Activated CD4-positive, alpha-beta T cell treated with anti-CD3 and anti-CD28 coated beads, Interleukin-2, amount 10 ng/mL, durations not matched to agents 7 days and 5 days (primary cell): ENCODE measurements at places on chromosomes 2 and 18. TPM values are rescaled to one million over a fixed set of nuclear protein-coding genes. Genes with fewer than 3 reads are reported as not detected.

The COPS8 gene
- 43.4 TPM for total RNA-seq

The GALNT5 gene
- total RNA-seq = not detected

The RGPD3 gene
- 0.06 TPM for total RNA-seq

DNA sequence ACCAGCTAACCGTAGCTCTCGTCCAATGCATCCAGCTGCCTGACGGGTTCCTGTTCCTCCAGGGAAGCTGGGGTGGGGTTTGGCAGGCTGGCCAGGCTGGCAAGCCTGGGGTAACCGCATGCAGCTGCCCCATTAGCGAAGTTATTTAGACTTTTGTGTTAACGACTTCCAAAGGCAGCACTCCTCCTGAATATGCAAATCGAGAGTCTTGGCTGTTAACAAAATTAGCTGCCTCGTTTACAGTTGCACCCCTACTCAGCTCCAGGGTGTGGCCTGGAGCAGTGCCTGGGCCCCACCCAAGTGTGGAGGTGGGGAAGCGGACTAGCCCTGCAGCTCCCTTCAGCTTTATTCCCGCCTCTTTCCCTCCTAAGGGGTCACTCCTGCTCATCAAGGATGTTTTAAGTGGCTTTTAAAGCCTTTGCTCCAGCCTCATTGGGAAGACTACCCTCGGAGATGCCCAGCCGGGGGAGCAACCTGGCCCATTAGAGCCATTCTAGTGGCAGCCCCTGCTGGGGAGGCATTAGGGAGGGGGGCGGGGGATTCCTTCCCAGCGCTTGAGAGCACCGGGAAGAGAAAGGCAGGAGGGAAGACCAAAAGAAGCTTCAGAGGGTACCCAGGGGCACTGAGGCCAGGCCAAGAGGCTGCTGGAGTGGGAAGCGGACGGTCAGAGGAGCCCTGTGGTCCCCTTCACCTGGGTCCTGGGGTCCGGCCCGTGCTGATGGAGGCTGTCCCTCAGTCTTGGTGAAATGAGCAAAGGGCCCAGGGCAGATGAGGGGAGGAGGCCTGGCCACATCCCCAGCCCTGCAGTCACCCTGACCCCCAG, 204.1 kb downstream of the CELF4 start:
- H3K27me3 ChIP-seq = peaks cover 11% of the 10 kb centered on the region
- no peak overlapping the region for H3K4me3 ChIP-seq
- H3K27ac ChIP-seq = no peak overlapping the region

DNA sequence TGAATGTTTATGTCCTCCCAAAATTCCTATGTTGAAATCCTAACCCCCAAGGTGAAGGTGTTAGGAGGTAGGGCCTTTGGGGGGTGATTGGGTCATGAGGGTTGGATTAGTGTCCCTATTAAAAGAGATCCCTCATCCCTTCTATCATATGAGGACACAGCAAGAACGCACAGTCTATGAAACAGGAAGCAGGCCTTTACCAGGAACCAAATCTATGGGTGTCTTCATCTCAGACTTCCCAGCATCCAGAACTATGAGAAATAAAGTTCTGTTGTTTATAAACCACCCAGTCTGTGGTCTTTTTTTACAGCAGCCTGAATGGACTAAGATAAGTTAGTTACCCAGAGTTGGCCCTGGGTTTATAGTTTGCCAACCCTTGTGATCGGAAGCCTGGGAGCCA, 153.1 kb downstream of the INO80D start:
- H3K4me1 ChIP-seq = no peaks in the 10 kb centered on the region
- no peak overlapping the region for H3K27ac ChIP-seq
- H3K4me3 ChIP-seq = no peak overlapping the region

GRCh38 chr2:217938036-217938435, 64.8 kb downstream of the TNS1 start:
- DNase-seq = no peak
- no peak overlapping the region for H3K27ac ChIP-seq
- peaks cover 24% of the 10 kb centered on the region for H3K4me1 ChIP-seq
- H3K4me3 ChIP-seq = no peak overlapping the region
- peaks cover 12% of the 10 kb centered on the region for H3K27me3 ChIP-seq
- no peaks in the 10 kb centered on the region for H3K36me3 ChIP-seq

- no peak overlapping the region for H3K4me3 ChIP-seq
- H3K4me1 ChIP-seq = no peaks in the 10 kb centered on the region
- H3K27ac ChIP-seq = no peak overlapping the region
- DNase-seq = no peak
- H3K36me3 ChIP-seq = no peaks in the 10 kb centered on the region
Measured at GRCh38 chr18:55119434-55119833, 160.2 kb upstream of the CCDC68 start.

DNA sequence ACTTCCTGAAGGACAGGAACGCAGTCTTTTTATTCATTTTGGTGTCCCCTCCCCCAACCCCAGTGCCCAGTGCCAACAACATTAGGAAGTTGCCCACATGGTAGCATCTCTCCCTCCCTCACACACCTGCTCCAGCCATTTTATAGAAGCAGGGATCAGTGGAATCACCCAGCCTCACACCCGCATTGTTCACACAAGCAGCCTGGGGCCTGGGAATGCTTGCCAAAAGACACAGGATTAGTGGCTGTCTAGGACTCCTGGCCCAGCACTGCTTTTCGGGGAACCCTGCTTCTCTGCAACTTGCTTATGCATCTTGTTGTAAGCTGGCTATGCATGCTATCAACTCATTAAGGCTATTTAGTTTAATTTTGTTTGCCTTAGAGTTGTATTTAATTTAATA, 17.9 kb downstream of the TMEM37 start:
- H3K27ac ChIP-seq = no peak overlapping the region
- H3K36me3 ChIP-seq = no peaks in the 10 kb centered on the region
- peaks cover 5% of the 10 kb centered on the region for H3K27me3 ChIP-seq

GRCh38 chr18:74288730-74289129, 3.0 kb downstream of the CYB5A start:
- H3K36me3 ChIP-seq = peaks cover 2% of the 10 kb centered on the region
- peaks cover 11% of the 10 kb centered on the region for H3K4me1 ChIP-seq
- H3K27ac ChIP-seq = no peak overlapping the region
- no peak for DNase-seq

DNA sequence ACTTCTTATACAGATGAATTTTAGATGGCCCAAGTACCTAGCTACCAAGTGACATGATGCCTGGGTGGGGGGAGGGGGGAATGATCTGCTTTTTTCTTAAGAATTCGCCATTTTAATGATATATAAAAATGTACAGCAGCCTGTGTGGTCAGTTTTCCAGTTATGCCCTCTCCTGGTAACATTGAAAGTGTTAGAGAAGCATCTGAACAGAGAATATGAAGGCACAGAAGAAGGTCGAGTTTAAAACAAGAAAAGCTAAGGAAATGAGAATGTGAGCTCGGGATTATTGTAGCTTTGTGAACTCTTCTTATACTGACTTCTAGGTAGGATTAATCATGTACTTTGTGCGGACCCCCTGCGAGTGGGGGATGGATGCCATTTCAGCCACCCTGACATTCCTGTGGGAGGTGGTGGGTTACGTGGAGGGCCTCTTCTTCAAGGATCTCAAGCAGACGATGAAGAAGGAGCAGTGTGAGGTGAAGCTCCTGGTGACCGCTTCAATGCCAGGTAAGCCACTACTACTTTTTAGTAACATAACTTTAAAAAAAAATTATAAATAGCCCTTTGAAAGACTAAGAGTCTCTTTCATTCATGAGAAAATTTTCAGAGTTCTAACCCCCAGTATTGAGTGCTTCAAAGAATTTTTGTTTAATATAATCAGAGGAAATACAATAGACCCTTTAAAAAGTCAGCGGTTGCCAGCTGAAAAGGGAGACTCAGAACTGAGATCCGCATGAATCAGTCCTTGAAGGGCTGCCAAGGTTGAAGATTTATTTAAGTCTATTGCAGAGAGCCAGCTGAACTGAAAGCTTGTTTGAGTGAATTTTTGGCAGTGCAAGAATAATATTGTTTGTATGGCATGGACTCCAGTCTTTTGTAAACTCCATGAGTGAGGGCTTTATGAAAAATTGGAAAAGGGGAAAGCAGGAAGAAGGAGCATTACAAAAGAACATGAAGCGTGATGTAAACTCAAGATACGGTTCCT, 68.6 kb upstream of the RPE start:
- no peak for DNase-seq
- H3K36me3 ChIP-seq = no peaks in the 10 kb centered on the region
- peaks cover 11% of the 10 kb centered on the region for H3K27me3 ChIP-seq
- no peak overlapping the region for H3K27ac ChIP-seq
- no peaks in the 10 kb centered on the region for H3K4me1 ChIP-seq

- no peak overlapping the region for H3K27ac ChIP-seq
- H3K27me3 ChIP-seq = peaks cover 6% of the 10 kb centered on the region
- DNase-seq = peak; percentile 33
Measured at GRCh38 chr2:238513346-238513745, 86.6 kb downstream of the ASB1 start.

- DNase-seq = no peak
- H3K36me3 ChIP-seq = no peaks in the 10 kb centered on the region
- H3K27me3 ChIP-seq = no peaks in the 10 kb centered on the region
- H3K4me3 ChIP-seq = no peak overlapping the region
Measured at GRCh38 chr2:142871396-142871795, 6.1 kb upstream of the KYNU start.

DNA sequence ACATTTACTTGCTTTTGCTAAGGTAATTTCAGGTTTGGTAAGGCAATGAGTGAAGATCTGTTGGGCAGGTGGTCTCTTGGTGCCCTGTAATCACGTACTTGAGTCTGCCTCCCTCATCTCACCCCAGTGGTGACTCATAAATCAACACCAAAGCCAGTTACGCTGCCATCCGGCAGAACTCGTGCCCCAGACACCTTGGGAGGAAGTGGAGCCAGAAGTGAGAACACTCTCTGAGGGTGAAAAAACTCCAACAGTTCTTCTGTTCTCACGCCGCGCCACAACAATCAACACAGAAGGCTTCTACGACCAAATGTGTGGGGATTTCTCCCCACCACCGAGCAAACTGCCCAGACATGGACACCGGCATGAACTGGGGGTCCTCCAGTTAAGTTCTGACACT, 206.2 kb downstream of the ARL4C start:
- peak; percentile 93 for DNase-seq
- H3K4me1 ChIP-seq = peaks cover 85% of the 10 kb centered on the region

DNA sequence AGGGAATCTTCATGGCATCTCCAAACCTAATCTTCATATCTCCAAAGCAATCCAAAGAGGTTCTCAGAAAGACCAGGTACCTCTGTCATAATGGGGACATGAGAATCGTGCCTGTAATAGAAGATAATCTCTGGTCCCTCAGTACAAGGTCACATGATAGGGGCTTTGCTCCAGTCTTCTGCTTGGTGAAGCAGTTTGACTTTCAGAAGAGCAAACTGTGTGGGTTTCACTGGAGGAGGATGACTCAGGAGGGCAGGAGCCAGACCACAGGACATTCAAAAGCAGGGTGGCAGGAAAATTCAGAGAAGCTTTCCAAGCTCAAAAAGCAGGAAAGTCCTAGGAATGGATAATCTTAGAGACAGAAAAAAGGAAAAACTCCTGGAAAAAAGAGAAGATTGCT, 10.6 kb upstream of the PAX3 start:
- H3K27ac ChIP-seq = no peak overlapping the region
- H3K36me3 ChIP-seq = peaks cover 8% of the 10 kb centered on the region
- peak; percentile 1 for DNase-seq
- H3K4me1 ChIP-seq = peaks cover 14% of the 10 kb centered on the region
